ENCODE measurements at places on chromosomes 2 and 18.

- no peak for DNase-seq
Measured at GRCh38 chr18:55246278-55246677, 287.0 kb upstream of the CCDC68 start.

GRCh38 chr2:138213084-138213483, 248.8 kb downstream of the HNMT start:
- no peak for DNase-seq

- DNase-seq, result peak; percentile 59
Measured at GRCh38 chr18:45688833-45689232, 35.1 kb upstream of the SLC14A1 start.

- no peak for DNase-seq
Measured at GRCh38 chr2:85393836-85394235, 16.3 kb downstream of the CAPG start.

GRCh38 chr2:156470975-156471583, 34.9 kb downstream of the GPD2 start:
- DNase-seq, result no peak

DNA sequence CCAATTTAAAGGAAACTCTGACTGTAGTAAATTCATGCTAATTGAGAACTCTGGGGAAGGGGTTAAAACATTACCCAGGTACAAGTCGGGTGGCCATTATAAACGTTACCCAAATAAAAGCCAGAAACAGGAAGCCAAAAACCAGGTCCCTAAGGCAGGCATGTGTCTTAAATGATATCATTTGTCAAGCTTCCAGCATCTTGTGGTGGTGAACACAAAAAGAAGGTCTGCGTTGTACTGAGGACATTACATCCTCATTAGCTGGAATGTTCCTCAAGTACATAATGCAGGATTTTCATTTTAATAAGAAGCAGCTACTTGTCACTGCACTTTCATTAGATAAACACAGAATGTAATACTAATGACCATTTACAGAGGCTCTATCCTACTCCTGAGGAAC, 10.9 kb downstream of the PTGR3 start:
- no peak for DNase-seq

- DNase-seq, result no peak
Measured at GRCh38 chr2:204715361-204715760, 170.1 kb downstream of the PARD3B start.

- DNase-seq, result no peak
Measured at GRCh38 chr2:124911560-124911959, 886.5 kb downstream of the CNTNAP5 start.

DNA sequence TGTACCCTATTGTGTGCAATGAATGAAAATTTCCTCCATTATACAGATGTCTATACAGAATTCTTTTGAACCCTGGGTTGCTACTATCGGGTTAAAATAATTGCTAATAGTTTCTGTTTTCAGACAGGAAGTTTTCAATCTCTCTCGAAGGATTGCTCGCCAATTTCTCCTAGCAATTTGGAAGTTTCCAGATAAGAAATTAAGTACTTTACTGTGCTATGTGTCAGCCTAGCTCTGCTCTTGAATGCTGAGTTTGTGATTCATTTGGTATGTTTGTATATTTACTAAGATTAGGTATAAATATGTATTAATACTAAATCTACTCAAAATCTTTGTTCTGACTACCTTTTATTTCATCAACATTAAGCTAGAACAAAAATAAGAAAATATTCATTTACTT, 74.6 kb upstream of the ARL5A start:
- no peak for DNase-seq

GRCh38 chr2:172288603-172289002, 138.8 kb upstream of the ITGA6 start:
- DNase-seq, result no peak

DNA sequence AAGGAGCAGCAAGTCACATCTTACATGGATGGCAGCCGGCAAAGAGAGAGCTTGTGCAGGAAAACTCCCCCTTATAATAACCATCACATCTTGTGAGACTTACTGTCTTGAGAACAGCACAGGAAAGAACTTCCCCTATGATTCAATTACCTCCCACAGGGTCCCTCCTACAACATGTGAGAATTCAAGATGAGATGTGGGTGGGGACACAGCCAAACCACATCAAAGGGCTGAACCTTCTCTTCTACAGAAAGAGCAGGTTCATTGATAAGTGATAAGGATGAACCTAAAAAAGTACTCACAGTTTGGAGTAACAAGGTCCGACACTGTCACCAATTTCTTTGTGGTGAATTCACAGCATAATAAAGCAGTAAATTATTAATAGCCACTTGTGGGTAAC, 422.2 kb upstream of the FSIP2 start:
- DNase-seq, result no peak

GRCh38 chr2:120722568-120723421, 12.9 kb upstream of the GLI2 start:
- DNase-seq, result no peak

- no peak for DNase-seq
Measured at GRCh38 chr18:76449111-76449453, 46.0 kb downstream of the ZNF516 start.

GRCh38 chr2:10309286-10309685, 6.6 kb downstream of the HPCAL1 start:
- no peak for DNase-seq

GRCh38 chr2:197079414-197079813, 152.9 kb upstream of the PGAP1 start:
- no peak for DNase-seq

- DNase-seq, result no peak
Measured at GRCh38 chr2:234162861-234163260, 112.4 kb downstream of the SPP2 start.

- DNase-seq, result no peak
Measured at GRCh38 chr18:8673256-8674209, 31.8 kb upstream of the MTCL1 start.

- DNase-seq, result no peak
Measured at GRCh38 chr2:154704991-154705390, 6.5 kb downstream of the KCNJ3 start.

GRCh38 chr2:168231609-168232241, 15.7 kb downstream of the STK39 start:
- no peak for DNase-seq

- DNase-seq, result no peak
Measured at GRCh38 chr2:29343830-29344229, 228.6 kb downstream of the CLIP4 start.

DNA sequence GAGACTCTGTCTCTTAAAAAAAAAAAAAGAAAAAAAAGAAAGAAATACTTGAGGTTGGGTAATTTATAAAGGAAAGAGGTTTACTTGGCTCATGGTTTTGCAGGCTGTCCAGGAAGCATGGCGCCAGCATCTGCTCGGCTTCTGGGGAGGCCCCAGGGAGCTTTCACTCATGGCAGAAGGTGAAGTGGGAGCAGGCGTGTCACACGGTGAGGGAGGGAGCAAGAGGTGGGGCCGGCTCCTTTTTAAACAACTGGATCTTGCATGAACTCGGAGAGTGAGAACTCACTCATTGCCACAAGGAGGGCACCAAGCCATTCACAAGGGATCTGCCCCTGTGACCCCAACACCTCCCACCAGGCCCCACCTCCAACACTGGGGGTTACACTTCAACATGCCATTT, 30.6 kb downstream of the CYP26B1 start:
- DNase-seq, result no peak

DNA sequence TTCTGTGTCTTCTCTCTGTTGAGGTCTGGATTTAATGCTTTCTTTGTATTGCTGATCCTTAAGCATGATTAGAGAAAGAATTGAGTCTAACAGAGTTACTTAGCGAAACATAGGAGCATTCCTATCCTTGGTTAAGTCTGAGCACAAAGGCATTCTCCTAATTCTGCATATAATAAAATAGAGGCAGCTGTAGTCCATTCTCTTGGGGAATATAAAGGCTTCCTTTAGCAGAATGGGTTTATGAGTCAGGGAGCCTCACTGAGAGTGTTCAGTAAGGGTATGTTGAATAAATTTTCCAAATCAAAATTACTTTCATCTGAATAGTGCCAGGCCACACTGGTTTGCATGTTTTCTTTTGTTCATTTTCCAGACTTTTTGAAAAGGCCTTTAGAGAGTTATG, 101.5 kb downstream of the GALNT1 start:
- DNase-seq, result no peak

- DNase-seq, result no peak
Measured at GRCh38 chr2:31660165-31660564, 79.4 kb upstream of the SRD5A2 start.

DNA sequence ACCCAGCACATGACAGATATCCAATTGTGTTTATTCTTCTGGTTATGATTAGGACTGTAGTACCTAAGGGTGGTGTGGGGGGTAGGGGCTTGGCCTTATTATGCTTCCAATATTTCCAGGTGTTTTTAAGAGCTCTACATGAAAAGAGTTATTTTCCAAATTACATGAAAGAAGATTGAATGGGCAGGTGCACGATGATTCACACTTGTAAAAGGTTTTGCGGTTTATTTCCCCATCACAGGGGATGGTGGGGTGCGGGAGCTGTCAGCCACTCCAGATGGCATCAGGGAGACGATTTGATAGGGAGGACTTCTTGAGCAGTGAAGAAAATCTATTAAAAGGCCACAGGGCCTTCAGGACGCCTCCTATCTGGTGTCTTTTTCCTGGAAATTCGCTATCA, 15.1 kb upstream of the CCBE1 start:
- no peak for DNase-seq

DNA sequence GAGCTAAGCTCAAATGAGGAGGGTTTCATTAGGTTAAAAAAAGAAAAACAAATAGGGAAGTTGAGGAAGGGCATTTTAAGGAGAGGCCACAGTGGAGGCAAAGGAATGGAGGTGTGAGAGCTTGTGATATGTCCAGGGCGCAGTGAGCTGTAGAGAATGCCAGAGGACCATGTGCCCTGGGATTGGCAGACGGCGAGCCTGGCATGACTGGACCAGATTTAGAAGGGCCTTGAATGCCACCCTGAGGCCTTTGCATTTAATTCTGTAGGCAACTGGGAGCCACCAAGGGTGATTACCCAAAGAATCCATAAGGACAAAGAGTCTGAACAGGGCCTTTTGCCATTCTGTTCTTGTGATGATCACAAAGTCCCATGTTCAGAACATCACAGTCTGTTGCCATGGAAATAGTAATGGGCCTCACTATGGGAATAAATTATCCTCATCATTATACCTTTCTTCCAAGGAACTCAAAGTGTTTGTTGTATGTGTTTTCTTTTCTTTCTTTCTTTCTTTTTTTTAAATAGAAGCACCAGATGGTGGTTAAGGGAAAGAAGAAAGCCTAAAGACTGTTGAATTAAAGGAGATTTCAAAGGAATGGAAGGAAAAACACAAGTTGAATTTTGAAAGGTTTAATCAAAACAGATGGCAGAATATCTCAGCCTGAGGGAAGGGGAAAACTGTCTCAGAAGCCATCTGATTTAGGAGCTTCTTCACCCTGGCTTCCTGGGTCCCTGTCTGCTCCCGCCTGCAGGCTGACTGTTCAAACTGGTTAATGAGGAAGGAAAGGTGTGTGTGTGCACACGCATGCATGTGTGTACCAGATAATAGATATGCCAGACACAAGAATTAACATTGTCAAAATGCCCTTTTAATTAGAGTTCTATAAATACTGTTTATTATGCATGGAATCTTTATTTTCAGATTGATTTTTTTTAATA, 31.6 kb upstream of the NCOA1 start:
- no peak for DNase-seq

- no peak for DNase-seq
Measured at GRCh38 chr2:1731963-1732768, 12.1 kb downstream of the PXDN start.

GRCh38 chr18:59929621-59930295, 30.0 kb downstream of the PMAIP1 start:
- DNase-seq, result no peak

DNA sequence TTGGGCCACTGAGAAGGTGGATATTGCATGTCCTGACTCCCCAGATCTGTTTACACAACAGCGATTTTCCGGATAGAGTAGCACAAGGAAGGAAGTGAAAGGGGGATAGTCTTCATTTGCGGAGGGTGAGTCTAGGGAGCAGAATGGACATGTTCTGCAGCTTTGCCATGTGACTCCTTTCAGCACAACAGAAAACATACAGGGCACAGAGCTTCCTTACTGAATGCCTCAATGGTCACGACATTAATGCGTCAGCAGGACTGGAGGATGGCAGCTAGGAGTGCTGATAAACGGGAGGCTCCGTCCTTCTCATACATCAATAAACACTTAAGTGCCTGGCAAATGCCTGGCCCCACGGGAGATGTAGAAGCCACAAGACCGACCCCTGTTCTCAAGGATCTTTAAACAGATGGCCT, 163.0 kb downstream of the FAM210A start:
- no peak for DNase-seq

GRCh38 chr2:94980406-94980805, 45.1 kb upstream of the MAL start:
- no peak for DNase-seq

- no peak for DNase-seq
Measured at GRCh38 chr2:80499095-80499494, 194.5 kb upstream of the LRRTM1 start.

DNA sequence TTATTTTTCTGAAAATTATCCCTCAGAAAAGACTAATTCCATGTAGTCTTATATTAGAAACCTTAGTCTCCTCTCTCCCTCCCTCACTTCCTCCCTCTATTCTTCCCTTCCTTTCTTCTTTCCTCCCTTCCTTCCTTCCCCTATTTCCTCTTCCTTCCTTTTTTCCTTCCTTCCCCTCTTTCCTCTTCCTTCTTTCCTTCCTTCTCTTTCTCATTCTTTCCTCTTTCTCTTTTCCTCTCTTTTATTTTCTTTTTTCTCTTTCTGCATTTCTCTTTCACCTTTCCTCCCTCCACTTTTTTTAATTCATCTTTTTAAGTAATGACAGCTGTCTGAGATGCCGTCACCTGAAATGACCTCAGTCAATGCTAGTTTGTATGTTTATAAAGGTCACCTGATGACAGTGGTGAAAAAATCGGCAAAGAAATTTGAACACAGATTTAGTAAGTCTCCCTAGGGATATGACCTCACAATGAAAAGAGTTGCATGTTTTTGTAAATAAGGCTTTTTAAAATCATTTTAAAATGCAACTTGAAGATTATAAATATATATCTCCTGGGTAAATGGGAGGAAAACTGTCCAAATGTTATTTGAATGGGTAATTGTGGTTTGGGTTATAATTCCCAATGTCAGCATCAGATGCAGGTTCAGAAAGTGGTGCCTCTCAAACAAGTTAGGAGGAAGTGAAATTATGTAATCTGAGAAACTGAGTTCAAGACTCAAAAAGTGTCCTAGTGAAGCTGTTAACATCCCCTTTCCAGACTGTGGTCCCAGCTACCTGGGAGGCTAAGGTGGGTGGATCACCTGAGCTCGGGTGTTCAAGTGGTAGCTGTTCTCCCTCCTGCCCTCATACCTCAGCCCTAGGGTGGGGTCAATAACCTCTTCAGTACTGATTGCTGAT, 90.3 kb upstream of the ST3GAL5 start:
- no peak for DNase-seq

- DNase-seq, result peak; percentile 8
Measured at GRCh38 chr2:70553334-70553583, 367 bp downstream of the TGFA start.

- no peak for DNase-seq
Measured at GRCh38 chr2:34995196-34995595, 1360.4 kb upstream of the CRIM1 start.

- no peak for DNase-seq
Measured at GRCh38 chr2:222318712-222319585, 20.2 kb upstream of the PAX3 start.
